Psoas muscle (tissue), 8 donors: ENCODE measurements at places on chromosomes 1 and 21.

- no peak for DNase-seq
Measured at GRCh38 chr1:150760013-150760412, 5.6 kb downstream of the CTSS start.

DNA sequence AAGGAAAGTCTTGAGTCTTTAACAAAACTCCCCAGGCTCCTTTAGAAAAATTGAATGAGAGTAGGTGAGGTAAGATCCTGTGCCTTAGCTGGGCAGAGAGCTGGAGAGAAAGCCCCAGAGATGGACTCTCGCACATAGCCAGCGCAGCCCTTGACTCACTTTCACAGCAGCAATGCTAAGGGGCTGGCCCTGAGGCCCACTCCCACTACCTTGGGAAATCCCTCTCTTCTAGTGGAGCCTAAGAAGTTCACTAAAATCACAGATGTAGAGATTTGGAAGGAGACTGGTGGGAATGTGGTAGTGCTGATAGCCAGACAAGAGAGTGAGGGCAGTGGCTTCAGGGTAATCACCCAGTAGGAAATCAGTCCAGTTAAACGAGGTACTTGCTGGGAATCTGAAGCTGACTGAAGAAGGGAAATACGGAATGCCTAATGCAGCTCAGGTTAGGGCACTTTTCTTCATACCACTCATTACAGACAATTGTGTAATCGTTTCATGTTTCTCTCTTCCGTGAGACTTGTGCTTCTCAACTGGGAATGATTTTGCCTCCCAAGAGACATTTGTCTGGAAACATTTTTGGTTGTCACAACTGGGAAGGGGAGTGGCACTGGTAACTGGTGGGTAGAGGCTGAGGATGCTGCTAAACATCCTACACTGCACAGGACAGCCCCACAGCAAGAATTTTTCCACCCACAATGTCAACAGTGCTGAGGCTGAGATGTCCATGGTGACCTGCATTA is 42.4 kb upstream of the LRRC8C start:
- DNase-seq = no peak

GRCh38 chr1:176976225-176976624 is 188.3 kb downstream of the ASTN1 start:
- DNase-seq = no peak

DNA sequence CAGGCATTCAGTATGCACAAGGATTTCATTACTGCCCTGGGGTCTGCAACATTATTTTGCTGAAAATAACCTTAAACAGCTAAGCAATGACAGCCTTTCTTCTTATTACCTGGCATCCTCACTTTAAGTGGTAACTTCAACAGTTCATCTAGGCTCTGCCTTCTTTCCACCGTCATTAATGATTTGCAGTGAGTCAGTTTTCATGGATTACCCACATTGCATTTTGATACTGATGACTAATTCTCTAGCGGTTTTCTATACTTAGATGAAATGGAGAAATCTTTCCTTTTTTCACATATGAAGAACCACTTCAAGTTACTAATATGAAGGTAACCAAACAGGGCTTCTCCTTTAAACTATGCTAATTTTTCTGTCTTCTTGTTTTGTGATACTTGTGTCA is 226.9 kb upstream of the TMPRSS15 start:
- DNase-seq = no peak

DNA sequence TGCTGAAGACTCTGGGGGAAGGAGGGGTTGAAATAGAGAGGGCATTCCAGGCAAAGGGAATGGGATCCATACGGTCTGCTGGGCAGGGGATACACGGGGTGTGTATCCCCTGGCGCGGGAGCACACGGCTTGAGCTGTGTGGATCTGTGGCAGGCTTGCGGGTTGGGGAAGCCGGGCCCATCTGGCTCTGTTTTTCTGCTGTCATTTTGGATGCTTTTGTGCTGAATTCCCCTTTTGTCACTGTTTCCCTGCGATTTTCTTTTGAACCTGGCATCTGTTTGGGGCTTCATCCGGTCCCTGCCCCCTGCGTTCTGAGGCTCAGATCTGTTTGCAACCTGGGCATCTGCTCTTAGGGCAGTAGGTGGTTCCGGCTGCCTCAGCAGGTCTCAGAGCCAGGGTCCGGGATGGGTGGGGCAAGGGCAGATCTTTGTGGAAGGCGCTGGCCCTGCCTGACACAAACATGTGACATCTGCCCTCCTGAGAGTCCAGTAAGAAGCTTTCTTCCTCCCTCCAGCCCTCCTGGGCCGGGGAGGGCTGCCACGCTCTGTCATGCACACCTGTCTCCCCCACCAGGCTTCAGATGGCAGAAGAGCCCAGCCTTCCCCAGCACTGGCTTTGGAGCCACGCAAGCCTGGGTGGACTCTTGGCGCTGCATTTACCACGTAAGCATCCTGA is 84.0 kb downstream of the IGSF21 start:
- no peak for DNase-seq

- no peak for DNase-seq
Measured at GRCh38 chr1:196910215-196910614, 22.4 kb downstream of the CFHR4 start.

- DNase-seq = no peak
Measured at GRCh38 chr1:3194760-3195479, 125.9 kb downstream of the PRDM16 start.

DNA sequence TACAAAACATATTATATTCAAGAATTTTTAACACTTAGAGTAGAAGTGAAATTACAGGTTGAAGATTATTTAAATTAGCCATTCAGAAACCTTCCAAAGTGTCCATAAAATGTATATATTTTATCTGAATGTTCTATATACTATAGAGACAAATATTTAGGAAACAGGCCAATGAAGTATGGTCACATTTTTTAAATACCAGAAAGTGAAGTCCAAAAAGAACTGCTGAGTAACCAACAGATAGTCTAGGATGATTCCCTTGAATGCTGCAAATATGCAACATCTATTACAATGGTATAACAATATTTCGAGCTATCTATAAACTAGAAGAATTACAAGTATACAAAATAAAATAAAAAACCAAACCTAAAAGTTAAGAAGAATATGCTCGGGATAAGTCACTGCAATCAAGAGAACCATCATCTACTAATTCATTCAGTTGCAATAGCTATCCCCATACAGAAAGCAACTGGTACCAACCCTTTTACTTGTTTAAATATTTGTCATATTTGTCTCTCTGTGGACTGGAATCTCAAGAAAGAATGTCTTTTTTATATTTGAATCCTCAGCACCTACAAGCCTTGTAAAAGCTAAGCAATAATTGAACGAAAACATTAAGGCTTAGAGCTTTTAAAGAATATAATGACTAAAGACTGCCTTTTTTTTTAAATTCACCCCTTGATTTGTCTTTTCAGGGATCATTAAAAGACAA is 8.1 kb downstream of the ODF2L start:
- DNase-seq = no peak

DNA sequence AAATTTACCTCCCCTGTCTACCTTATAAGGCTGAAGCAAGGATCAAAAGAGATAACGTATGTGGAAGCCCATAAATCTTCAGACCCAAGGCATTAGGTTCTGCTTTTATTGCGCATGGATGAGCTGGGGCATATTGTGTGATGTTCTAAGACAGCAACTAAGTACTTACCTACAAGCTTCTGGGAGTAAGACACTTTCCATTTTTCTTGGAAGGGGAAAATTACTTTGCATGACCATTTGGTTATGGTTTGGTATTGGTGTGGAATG is 21.1 kb downstream of the LMOD1 start:
- DNase-seq = no peak

GRCh38 chr1:149883598-149884247 is 15.6 kb upstream of the BOLA1 start:
- DNase-seq = no peak

DNA sequence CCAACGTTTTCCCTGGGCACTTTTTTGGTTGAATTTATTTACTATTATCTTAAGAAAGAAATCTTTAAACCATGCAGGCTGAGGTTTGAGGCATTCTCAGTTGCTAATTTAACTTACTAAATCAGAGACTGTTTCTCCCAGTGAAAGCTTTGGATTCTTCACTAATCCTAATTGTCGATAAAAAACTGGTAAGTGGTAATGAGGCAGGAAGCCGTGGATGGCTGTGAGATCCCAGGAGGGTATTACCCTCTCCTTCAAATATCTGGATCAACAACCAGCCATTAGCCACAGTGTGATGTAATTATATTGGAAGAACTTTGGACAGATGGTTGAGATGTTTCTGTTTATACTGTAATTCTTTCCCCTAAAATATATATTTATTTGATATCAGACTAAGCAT is 485.0 kb downstream of the DISC1 start:
- DNase-seq = no peak

DNA sequence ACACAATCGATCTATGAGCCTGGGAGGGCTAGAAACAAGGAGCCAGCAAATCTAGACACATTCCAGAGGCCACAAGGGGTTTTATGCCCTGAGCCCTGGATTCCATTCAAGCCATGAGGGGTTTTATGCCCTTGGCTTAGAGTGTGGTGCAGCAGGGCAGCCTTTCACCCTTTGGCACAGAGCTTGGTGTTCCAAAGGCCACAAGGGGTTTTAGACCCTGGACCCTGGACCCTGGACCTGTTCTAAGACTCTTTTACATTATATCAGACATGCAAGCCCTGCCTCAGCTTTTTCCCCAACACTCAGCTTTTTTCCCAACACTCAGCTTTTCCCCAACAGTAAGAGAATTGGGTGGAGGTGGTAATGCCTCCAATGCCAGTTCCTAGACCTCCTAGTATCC is 13.3 kb downstream of the MSTO1 start:
- DNase-seq = no peak

DNA sequence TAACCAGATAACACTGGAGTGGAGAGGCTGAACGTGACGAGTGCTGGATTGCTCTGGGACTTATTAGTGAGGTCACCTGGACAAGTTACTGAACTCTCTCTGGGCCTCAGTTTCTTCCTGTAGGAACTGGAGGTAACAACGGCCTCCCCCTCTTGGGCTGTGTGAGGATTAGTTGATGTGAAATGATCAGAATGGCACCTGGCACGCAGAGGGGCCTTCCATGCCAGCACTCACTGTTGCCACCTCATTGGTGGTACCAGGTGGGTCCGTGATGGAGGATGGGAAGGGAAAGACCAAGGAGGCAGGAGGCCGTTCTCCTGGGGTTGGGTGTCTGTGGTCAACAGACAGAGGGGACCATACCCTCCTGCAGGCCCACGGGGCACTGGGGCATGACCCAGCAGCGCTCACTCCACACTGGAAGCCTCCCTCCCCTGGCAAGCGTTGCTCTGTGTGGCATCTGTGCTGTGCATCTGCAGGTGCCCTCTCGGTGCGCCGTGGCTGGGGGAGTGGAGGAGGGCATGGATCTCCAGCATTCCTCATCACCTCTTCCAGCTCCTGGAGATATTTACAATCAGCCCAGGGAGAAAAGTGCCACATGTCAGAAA is 349.5 kb upstream of the VAMP3 start:
- no peak for DNase-seq
